Cerebellar nuclear complex (tissue), 1 donor: ENCODE measurements at places on chromosomes 12 and 14.

- no peak for DNase-seq
Observed at GRCh38 chr12:114769634-114770033, 85.7 kb upstream of the TBX3 start.

DNA sequence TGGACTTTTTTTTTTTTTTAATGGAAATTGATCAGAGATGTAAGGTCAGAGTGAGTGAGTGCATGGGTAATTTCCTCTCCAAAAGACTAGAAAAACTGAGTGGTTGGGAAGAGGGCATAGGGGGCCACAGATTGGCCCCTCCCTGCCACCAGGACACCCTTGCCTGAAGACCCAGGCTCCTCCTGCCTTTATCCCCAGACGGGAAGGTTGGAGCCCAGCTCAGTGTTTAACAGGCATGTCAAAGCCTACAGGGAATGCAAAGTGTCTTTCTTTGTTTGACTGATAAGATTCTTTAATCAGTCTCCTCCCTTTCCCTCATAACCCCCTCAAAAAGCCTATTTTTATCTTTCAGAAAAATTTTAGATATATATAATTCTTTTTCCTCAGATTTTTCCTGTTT is 50.3 kb downstream of the IRAK3 start:
- DNase-seq = no peak

GRCh38 chr12:1920436-1920835 is 2.0 kb upstream of the CACNA2D4 start:
- DNase-seq = no peak

DNA sequence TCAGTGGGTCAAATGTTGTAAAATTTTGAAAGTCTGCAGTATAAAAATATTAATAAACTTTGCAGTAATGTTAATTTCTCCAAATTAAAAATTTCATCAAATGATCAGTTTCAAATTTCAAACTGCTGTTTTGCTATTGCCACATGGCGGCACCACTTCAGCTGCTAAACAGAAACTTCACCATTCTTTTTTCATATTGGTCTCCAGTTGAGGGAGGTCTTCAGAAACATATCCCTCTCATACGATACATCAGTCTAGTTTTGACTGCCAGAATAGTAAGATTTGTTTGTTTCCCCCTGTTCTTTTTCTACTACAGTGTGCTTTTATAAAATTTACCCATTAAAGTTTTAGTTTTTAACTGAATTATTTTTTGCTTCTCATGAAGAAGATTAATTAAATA is 4.2 kb upstream of the TRHDE start:
- DNase-seq = peak; percentile 48

DNA sequence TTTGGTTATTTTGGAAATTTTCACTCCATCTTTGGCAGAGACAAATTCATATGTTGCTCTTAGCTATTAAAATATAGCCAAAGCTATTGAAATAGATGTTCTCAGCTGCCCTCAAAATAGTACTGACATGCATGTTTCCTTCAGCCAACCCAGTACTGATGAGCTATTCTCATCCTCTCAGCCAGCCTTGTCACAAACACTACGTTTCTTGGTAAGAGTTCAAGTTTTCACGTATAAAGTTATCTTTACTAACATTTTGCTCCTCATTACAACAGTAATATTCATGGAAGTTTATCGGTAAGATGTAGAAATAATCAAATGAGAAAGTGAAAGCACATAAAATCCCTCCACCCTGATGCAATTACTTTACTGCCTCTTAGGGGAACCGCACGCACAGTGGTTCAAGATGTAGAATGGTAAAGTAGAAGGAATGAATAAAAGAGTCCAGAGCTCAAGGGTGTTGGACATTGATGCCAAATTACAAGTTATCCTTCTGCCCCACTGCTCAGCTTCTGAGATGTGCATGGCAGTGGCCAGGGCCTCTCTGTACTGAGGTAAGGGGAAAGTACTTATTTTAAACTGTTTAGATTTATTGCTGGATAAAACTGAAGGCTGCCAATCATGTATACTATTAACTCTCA is 20.7 kb downstream of the GCH1 start:
- DNase-seq = no peak

DNA sequence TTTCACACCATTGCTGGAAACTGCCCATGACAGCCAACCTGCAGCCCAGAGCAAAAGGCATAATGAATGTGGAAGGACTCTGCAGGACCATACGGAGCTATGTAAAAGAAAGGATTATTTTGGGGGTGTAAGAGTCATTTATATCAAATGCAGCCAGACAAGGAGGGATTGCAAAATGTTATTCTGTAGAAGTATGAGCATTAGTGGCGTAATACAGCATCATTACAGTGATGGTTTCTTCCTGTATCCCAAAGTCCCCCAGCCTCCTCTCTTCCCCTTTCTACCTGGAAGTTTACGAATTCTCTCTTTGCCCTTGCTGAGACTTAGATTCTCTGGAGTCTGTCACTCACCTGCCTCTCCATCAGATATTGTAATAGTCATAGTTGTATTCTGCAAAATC is 89.9 kb downstream of the BORCS5 start:
- DNase-seq = no peak

DNA sequence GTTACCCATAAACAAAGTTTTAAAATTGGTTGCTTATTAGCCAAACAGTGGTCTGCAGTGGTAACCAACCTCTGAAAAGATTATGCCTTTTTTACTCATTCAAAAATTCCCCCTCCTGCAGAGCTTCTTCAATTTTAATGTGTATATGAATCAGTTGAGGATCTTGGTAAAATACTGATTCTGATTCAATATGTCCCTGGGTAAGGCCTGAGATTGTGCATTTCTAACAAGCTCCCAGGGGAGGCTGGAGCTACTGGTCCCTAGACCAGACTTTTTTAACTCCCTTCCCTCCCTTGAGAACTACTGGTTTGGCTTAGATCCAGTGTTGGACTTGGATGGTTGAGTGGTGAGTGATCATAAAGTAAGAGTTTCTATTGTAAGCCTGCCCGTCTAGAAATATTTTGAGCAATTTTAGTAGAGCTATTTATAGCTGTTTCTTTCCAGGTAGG is 90.2 kb downstream of the FUT8 start:
- DNase-seq = no peak

GRCh38 chr14:61563880-61564617 is 131.3 kb upstream of the HIF1A start:
- DNase-seq = no peak

GRCh38 chr14:89255012-89255411 is 162.0 kb downstream of the FOXN3 start:
- no peak for DNase-seq

DNA sequence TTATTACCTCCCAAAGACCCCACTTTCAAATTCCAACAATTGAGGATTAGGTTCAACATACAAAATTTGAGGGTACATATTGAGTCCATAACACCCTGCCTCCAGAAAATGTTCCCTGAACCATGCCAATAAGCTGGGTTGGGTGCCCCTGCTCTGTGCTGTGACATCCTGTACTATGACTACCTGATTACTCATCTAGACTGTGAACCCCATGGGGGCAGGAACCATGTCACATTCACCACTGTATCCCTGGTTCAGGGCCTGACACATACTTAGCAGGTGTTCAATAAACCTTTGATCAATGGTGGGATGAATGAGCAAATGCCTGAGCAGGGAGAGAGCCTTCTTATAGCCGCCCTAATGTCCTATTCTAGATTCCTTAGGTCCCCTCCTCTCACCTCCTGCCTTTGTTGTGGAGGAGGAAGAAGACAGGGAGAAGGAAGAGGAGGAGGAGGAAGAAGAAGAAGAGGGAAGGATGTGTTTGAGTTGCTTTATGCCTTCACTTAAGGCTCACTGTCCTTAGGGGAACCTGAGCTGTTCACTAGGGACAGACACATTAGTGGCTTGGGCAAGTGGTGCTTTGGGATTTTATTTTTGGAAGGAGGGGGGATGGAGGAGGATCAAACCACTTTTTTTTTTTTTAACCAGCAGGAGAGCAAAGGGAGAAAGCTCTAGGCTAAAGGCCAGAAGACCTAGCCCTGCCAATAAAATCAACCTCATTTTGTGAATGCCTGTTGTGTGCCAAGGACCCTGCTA is 21.3 kb downstream of the GPR68 start:
- DNase-seq = no peak

GRCh38 chr14:92668276-92668973 is 80.0 kb downstream of the LGMN start:
- DNase-seq = no peak

DNA sequence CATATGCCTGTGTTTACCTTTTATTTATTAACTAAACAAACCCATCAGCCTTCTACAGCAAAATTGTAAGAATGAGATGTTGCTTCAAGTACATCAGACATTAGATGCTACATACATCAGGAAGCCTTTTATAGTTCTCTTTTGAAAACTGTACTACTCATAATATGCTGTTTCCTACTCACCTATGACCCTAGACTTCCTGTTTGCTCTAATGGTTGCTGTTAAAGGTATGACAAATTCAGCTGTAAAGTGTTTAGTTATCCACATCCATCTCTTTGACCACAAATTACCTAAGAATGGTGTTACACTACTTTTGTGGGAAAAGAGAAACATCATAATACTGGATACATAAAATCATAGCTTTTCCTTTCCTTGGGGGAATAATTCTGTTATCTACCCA is 220.0 kb downstream of the RAD51B start:
- no peak for DNase-seq

GRCh38 chr14:80867091-80867490 is 74.4 kb downstream of the CEP128 start:
- no peak for DNase-seq

- no peak for DNase-seq
Observed at GRCh38 chr12:126233625-126234024, 1168.4 kb downstream of the AACS start.

DNA sequence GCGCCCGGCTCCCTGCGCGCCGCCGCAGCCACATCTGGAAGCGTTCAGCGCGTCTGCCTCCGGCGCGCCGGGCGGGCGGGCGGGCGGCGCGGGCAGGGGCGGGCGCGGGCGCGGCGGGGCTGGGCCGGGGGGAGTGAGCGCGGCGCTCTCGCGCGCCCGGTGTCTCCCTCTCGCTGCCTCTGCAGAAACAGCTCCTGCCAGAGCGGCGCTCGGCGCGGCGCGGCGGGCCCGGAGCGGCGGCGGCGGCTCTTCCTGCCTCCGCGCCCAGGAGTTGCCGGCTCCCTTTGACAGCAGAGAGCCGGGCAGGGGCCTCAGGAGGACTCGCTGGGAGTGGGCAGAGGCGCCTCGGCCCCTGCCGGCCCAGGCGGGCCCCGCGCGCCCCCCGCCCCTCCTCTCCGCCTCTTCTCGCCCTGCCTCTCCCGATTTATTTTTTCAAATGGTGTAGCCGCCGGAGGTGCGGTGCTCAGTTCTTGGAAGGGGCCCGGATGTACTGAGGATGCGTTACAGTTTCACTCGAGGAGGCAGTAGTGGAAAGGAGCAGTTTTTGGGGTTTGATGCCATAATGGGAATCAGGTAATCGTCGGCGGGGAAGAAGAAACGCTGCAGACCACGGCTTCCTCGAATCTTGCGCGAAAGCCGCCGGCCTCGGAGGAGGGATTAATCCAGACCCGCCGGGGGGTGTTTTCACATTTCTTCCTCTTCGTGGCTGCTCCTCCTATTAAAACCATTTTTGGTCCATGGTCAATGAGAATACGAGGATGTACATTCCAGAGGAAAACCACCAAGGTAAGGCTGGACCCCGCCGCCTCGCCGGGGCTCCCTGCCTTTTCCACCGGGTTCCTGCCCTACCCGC is at the start of gene CACNA1C:
CACNA1C (plus strand) TSS at position 162 of the 853 bp plus-strand sequence; CDS start at position 738, 576 bp downstream.
- no peak for DNase-seq

- no peak for DNase-seq
Observed at GRCh38 chr12:96769400-96769799, 137.7 kb upstream of the NEDD1 start.

GRCh38 chr14:75252254-75252837 is 26.3 kb upstream of the FOS start:
- no peak for DNase-seq
